Esophagus muscularis mucosa (tissue), 4 donors: ENCODE measurements at places on chromosomes 3 and 15. TPM values are rescaled to one million over a fixed set of nuclear protein-coding genes. Genes with fewer than 3 reads are reported as not detected.

- no peak for DNase-seq
- no peaks in the 10 kb centered on the region for H3K27me3 ChIP-seq
- peak overlapping the region; percentile 97 for H3K27ac ChIP-seq
- H3K36me3 ChIP-seq: no peaks in the 10 kb centered on the region
- peaks cover 51% of the 10 kb centered on the region for H3K4me1 ChIP-seq
Observed at GRCh38 chr3:125594125-125594524, 1.2 kb downstream of the OSBPL11 start.

- no peak overlapping the region for H3K27ac ChIP-seq
- no peak for DNase-seq
- H3K36me3 ChIP-seq: no peaks in the 10 kb centered on the region
- no peaks in the 10 kb centered on the region for H3K27me3 ChIP-seq
- no peak overlapping the region for H3K4me3 ChIP-seq
Observed at GRCh38 chr3:151130428-151130827, 45.0 kb downstream of the MED12L start.

Gene MDFIC2
- total RNA-seq: not detected

Gene TRPC1
- total RNA-seq: 25.0 TPM
